ENCODE measurements at places on chromosomes 6 and 20.

GRCh38 chr6:29792123-29793035 is 35.2 kb upstream of the HLA-G start:
- DNase-seq, result peak; percentile 20

- DNase-seq, result no peak
Observed at GRCh38 chr20:7798176-7798575, 142.1 kb downstream of the HAO1 start.

- DNase-seq, result no peak
Observed at GRCh38 chr20:8780915-8781314, 288.0 kb upstream of the PLCB4 start.

GRCh38 chr6:47679322-47679906 is 19.0 kb upstream of the ADGRF4 start:
- DNase-seq, result no peak

DNA sequence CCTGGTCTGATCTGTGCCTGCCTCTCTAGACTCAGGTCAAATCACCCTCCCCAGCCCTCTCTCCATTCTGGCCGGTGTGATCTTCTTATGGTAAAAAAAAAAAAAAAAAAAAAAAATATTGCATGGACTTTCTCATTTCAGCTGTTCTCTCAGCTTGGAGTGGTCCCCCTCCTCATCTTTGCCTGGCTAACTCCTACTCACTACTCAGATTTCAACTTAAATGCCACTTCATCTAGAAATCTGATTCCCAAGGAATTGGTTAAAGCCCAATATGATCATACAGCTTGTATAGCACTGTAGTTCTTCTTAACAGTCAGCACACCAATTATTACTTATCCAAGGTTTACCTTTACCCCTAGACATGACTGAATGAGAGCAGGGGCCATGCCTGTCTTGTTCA is 105.9 kb upstream of the CARMIL1 start:
- no peak for DNase-seq

GRCh38 chr6:7267071-7267465 is 45.9 kb downstream of the SSR1 start:
- DNase-seq, result no peak

- no peak for DNase-seq
Observed at GRCh38 chr6:139278190-139278589, 13.6 kb downstream of the TXLNB start.

GRCh38 chr6:34950849-34951248 is 61.8 kb downstream of the ANKS1A start:
- no peak for DNase-seq

- DNase-seq, result no peak
Observed at GRCh38 chr6:125315548-125315947, 13.8 kb upstream of the HDDC2 start.

DNA sequence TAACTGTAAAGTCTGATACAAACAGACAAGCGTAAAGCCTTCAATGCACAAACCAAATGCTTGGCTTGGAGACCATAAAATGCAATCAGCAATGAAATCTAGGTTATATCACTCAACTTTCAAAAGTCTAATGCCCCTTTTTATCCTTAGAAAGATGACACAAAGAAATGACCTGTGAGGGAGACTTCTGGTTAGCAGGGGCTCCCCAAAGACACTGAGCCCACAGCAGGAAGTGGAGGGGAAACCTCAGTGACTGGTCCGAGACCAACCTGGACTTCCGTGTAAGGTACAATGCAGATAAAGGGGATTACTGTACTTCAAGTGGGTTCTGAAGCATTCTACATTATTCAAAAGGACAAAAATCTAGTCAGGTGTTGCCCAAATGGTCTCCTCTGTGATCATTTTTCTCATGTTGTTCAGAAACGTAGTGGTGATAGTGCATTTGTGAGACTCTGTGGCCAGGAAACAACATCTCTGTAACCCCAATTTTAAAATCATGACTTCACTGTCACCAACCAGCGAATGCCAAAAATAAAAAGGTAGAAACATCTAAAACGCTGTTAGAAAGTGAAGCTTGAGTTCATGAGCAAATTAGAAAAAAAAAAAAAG is 88.2 kb downstream of the HIVEP2 start:
- no peak for DNase-seq

- no peak for DNase-seq
Observed at GRCh38 chr6:106785298-106785697, 155.9 kb downstream of the QRSL1 start.

DNA sequence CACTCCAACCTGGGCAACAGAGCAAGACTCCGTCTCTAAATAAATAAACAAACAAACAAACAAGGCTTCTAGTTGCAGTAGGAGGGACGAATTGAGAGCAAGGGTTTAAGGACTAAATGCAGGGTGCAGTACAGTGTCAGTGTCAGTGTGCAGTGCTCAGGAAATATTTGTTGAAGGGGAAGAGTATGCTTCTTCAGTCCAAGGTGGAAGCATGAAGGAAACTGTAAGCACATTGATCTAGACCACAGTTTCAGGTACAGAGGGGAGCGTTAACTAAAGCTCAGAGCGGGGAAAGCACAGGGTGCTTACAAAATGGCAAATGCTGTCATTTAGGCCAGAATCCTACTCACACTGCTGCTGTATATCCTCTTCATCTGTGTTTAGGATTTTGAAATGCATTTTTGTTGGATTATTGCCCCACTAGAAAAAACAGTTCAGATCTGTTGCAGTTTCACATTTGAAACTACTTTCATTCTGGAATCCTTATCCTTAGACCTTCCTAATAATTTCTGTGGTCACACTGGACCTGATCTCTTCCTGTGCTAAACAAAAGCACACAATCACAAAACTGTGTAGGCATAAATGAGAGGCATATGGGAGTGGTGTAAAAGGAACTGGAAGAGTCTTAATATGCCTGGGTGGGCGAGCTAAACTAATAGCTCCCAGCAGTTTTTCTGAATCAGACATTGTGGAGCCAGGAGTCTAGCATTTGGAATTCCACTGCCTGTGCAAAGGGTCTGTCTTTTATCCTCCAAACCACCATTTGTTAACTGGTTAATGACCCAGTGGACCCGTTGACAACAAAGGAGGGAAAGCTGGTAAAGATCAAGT is 41.4 kb downstream of the CBFA2T2 start:
- DNase-seq, result peak; percentile 66

DNA sequence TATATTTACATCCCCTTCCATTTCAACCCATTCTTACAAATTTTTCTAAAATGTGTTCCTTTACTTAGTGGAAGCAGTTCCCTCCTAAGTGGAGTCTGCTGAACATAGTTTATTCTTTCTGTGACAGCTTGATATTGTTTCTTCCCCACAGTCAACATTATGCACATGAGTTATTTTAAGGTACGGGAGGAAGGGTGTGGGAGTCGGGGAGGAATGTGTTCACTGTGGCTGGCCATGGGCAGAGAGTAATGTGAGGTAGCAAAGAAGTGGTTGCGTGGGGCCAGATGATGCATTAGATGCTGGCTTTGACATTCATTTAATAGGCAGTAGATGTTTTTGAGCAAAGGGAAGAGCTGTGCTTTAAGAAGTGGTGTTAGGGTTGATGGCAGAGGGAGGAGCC is 98.5 kb downstream of the ARMC2 start:
- peak; percentile 4 for DNase-seq

GRCh38 chr6:43970068-43970912 is 157.0 kb downstream of the MRPL14 start:
- no peak for DNase-seq

- peak; percentile 67 for DNase-seq
Observed at GRCh38 chr6:75526502-75527127, 33.0 kb upstream of the FILIP1 start.

- DNase-seq, result no peak
Observed at GRCh38 chr20:46205349-46205748, 87.2 kb downstream of the CD40 start.

GRCh38 chr6:142693441-142693840 is 251.5 kb downstream of the HIVEP2 start:
- DNase-seq, result peak; percentile 68

GRCh38 chr20:14986656-14987055 is 649.2 kb upstream of the FLRT3 start:
- DNase-seq, result no peak

GRCh38 chr6:1580585-1580984 is 29.1 kb upstream of the FOXC1 start:
- DNase-seq, result no peak

DNA sequence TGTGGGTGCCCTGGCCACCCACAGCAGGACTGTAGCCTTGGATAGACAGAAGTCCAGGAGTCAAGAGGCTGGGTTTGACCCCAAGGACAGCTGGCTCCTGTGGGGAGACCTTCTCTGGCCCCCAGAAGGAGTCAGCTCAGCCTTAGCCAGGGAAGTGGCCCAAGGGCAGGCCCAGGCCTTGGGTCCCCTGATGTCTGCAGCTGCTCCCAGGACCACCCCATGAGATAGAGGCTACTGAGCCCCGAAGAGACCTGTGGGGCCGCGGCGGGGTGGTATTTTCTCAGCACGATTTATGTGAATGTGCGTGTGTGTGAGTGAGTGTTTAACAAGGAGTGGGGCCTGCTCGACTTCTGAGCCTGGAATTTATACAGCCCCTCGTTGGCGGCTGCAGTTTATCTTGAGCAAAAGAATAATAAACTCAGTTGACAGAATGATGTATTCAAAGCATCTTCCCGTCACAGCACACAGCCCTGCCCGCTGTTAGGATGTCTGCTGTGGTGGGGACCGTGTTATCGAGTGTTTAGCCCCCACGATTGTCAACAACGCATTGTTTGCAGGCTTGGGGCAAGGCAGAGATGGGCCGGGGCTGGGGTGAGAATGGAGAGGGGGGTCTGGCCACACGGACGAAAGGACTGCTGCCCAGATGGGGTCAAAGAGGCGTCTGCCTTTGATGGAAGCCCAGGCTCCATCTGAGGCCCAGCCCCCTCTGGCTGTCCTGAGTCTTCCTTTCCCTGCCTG is 163.3 kb downstream of the VEGFA start:
- DNase-seq, result no peak

DNA sequence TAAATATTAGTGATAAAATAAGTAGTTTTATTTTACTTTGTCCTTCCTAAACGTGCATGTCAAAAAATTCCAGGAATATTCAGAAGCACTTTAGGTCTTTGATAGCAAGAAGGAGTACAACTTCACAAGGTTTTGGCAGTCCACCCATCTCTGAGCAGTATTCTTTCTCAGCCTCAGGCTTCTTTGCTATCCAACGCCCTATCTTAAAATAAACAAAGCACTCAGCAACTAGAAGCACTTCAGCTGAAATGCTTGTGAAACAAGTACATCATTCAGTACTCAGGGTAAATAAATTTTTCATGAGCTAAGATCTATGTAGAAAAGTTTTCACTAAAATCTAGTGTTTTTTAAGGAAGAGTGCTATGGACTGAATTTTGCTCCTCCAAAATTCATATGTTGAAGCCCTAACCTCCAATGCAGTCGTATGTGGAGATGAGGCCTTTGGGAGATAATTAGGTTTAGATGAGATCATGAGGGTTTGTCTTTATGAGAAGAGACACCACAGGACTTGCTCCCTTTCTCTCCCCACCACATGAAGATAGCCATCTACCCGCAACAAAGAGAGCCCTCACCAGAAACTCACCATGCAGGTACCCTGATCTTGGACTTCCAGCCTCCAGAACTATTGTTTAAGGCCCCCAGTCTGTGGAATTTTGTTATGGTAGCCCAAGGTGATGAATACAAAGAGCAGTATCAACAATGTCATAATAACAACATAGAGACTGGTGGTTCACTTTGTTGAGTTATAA is 539.1 kb downstream of the TFAP2A start:
- no peak for DNase-seq

GRCh38 chr20:3705491-3705969 is 6.9 kb downstream of the SIGLEC1 start:
- no peak for DNase-seq

GRCh38 chr6:8546496-8546895 is 111.2 kb upstream of the SLC35B3 start:
- DNase-seq, result no peak

DNA sequence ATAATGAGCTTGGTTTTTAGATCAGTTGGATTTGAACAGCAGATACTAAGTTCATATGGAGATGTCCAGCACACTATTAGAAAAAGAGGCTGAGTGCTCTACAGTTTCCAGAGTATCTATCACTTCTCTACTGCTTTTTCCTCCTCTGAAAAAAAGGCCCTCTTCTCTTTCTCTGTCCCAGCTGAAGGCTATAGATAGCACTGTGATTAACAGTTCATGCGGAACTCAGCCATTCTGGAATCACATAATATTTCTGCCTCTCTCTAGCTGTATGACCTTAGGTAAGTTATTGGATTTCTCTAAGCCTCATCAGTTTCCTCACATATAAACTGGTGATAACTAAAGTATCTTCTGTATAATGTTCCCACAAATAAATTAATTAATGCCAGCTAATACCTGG is 184.1 kb downstream of the UBE3D start:
- DNase-seq, result no peak

GRCh38 chr6:33477864-33478263 is 23.5 kb downstream of the ZBTB9 start:
- DNase-seq, result no peak

- DNase-seq, result peak; percentile 93
Observed at GRCh38 chr6:100296810-100297544, 167.7 kb downstream of the SIM1 start.

GRCh38 chr6:162258647-162259046 is 468.9 kb downstream of the PRKN start:
- DNase-seq, result no peak

DNA sequence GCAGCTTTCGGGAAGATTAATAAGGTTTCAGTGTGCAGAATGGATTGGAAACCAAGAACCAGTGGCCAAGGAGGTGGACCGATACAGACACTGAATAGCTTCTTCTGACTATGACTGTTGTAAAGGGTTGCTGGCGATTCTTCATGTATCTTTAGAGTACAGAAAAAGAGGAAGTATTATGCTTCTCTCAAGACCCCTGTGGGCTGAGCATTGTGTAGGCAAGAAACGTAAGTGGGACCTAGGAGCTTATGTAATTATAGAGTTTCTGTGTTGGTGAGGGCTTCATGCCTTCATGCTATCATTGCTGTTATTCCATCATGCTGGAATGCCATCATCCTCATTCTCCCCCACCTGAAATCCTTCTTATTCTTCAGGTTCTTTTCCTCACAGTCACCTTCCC is 105.4 kb upstream of the AKIRIN2 start:
- DNase-seq, result no peak

DNA sequence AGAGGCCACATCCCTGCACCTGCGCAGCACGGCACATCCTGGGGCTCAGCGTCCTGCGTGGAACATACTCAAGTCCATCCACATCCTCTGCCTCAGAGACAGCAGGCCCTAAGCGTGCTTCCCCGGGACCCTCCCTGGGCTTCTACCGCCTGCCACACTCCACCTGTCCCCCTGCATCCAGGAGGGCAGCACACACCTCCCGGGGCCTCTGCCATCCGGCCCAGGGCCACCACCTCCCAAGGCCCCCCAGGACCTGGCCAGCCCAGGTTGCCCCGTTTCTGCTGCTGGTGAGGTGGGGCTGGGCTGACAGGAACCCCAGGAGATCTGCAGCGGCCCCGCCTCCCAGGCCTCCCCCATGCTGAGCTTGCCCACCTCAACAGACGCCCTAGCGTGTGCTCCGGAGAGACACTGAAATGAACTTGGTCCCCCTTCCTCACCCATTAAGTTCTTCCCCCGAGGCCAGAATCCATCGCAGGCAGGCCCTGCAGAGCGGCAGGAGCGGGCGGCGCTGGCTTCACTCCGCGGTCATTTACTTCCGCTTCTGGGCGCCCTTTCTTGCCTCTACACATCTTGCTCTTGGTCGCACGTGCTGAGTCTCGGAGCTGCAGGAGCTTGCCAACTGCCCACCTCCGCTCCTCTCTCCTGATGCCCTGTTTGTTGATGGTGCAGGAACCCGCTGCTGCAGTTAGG is 235.3 kb downstream of the TAF4 start:
- DNase-seq, result no peak

GRCh38 chr6:133740218-133740617 is 148.7 kb upstream of the TCF21 start:
- DNase-seq, result no peak
